ENCODE measurements at places on chromosomes 11 and 22.
A peak's percentile ranks its signal among the peaks of the same experiment; 100 is the strongest.

- no peak for DNase-seq
Measured at GRCh38 chr11:68315171-68315920, 3.0 kb downstream of the LRP5 start.

DNA sequence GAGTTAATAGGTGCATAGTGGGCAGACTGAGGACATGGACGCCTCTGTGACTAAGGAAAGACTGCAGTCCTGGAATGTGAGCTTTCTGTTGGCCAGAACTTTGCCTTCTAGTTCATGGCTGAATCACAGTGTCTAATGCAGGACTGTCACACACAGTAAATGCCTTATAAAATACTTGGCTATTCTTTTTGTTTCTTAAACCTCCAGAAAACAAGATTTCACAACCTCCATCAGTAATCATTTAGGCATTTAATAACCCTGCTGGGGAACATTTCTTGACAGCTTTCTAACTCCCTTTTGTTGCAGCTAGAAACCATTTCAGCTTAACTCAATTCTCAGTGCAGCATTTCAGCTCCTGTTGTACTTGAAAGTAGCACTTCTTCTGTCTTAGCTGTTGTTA, 335.8 kb upstream of the DDI1 start:
- DNase-seq: no peak

DNA sequence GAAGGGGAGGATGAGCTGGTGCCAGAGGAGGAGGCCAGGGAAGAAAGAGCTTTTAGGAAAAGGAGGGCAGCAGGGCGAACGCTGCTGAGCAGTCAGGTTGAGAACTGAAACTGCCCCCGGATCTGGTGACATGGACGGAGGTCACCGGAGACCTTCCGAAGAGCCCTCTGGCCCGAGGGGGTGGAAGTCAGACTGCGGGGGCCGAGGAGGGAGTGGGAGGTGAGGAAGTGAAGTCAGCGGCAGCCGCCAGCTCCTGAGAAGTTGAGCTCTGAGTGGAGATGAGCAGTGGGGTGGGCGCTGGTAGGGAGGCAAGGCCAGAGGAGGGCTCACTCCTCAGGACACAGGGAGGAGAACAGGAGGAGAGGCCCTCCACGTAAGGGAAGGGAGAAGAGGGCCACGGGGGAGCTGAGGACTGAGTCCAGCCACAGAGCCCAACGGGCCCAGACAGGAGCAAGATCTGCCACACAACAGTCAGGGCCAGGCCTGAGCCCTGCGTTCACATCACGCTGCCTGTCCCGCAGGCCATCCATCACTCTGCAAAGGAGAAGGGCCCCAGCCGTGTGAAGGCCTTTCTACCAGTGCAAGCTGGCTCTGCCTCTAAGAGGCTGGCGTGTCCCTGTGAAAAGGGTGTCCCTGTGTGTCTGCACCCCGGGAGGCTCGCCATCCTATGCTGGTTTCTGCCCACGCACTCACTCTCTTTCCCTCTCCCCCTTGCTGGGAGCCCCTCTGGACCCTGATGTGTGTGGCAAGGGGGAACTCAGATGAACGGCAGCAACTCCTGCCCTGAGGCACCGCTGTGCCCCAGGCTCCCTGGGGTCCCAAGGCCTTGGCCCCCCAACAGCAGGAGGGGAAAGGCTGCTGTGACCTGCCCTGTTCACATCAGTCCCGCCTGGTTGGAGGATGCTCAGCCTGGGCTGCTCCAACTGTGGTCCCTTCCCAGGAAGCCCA, 19.0 kb upstream of the LRRC32 start:
- no peak for DNase-seq

DNA sequence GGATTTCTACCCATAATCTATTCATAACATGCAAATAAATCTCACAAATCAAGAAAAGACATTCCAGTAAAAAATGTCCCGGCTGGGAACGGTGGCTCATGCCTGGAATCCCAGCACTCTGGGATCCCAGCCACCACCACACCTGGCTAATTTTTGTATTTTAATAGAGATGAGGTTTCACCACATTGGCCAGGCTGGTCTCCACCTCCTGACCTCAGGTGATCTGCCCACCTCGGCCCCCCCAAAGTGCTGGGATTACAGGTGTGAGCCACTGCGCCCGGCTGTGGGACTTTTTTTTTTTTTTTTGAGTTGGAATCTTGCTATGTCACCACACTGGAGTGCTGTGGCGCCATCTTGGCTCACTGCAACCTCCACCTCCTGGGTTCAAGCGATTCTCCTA, 4.7 kb downstream of the CHID1 start:
- no peak for DNase-seq

GRCh38 chr11:134921938-134922337, 509.9 kb upstream of the B3GAT1 start:
- no peak for DNase-seq

GRCh38 chr22:48333323-48333763, 1494.3 kb downstream of the BRD1 start:
- DNase-seq: no peak

- DNase-seq: no peak
Measured at GRCh38 chr11:73431396-73431795, 55.2 kb downstream of the RELT start.

DNA sequence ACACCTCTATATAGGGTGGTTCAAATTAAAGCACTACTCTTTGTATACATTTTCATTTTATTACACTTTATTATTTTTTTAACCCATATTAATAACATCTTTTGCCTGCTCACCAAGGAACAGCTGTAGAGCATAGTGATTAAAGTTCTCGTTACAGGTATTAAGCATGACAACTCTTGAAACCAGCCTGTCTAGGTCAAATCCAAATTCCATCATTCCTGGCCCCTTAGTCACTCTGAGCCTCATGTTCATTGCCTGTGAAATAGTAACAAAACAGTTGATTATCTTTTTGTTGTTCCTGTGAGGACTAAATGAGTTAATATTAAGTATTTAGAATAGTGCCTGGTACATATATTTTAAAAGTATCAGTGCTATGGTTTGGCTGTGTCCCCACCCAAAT, 334.5 kb downstream of the RAB38 start:
- DNase-seq: no peak

DNA sequence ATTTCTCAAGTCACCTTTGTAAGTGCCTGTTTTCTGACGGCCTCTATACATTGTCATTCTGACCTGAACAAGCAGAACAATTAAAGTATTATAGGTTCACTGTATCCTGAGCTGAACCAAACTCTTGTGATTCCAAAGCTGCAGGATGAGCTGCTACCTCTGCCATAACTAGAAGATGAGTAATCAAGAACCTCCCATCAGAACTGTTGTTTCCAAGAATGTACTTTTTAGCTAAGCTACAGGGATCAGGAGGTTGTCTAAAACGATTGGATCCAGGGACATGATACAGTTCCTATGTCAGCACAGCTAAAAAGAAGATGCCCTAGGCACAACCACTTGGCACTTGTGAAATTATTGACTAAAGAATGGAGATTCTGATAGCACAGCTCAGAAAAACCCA, 288.4 kb upstream of the CCDC90B start:
- DNase-seq: no peak

DNA sequence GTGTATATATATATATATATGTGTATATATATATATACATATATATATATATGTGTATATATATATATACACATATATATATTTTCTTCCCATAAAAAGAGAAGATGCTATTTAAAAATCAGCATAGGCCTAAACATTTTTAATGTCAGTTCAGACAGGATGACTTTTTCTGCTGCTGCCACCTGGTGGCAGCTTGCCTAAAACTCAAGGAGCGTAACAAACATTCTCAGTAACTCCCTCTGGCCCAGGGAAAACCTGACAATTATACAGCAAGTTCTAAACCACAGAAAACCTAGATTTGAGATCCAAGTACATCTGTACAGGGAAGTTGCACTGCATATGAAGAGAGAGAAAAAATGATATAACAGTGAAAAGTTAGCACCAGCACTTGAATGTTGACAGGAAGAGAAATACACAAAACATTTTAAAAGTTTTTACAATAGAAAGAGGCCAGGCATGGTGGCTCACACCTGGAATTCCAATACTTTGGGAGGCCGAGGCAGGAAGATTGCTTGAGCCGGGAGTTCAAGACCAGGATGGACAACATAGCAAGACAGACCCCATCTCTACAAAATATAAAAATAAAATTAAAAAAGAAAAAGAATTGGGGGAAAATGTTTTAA, 16.6 kb downstream of the OR8A1 start:
- peak; percentile 30 for DNase-seq

GRCh38 chr11:130031945-130032344, 29.3 kb upstream of the PRDM10 start:
- DNase-seq: no peak

GRCh38 chr11:5129457-5129877, 8.7 kb downstream of the OR52A5 start:
- no peak for DNase-seq

DNA sequence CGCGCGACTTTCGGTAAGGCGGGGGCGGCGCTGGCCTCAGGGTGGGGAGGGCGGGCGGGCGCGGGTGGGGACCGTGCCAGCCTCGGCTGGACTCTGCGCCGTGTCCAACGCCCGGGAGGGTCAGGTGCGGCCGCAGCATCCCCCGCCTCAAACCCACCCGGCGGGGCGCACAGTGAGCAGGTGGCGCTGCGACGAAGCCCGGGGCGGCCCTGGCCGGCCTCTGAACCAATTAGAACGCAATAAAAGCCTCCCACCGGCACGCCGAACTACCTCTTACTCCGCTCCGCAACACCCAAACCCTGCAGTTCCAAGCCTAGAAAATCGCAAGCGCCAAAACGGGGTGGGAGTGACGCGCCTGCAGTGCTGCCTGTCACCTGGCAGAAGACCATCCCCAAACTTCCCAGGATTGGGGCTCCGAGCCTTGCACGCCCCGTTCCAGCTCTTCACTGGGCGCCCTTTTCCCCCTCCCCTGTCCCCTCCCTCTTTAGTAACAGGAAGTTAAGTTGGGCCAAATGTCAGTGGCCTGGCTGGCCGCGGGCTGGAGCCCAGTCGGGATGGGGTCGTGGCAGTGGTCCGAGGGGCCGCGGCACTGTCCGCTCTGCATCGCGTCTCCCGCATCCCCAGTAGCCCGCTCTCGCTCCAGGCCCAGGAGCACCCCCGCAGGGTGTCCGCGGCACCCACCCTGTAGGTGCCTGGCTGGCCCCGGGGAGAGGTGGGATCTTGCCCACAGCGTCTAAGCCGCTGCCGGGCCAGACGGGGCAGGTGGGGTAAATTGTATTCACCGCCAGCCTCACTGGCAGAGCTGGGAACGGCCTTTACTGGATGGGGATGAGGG, 541 bp downstream of the MICAL2 start:
- peak; percentile 73 for DNase-seq

GRCh38 chr11:45754261-45754709, 50.7 kb upstream of the SLC35C1 start:
- no peak for DNase-seq

GRCh38 chr11:85694385-85694980, 8.5 kb upstream of the CCDC89 start:
- DNase-seq: peak; percentile 26

DNA sequence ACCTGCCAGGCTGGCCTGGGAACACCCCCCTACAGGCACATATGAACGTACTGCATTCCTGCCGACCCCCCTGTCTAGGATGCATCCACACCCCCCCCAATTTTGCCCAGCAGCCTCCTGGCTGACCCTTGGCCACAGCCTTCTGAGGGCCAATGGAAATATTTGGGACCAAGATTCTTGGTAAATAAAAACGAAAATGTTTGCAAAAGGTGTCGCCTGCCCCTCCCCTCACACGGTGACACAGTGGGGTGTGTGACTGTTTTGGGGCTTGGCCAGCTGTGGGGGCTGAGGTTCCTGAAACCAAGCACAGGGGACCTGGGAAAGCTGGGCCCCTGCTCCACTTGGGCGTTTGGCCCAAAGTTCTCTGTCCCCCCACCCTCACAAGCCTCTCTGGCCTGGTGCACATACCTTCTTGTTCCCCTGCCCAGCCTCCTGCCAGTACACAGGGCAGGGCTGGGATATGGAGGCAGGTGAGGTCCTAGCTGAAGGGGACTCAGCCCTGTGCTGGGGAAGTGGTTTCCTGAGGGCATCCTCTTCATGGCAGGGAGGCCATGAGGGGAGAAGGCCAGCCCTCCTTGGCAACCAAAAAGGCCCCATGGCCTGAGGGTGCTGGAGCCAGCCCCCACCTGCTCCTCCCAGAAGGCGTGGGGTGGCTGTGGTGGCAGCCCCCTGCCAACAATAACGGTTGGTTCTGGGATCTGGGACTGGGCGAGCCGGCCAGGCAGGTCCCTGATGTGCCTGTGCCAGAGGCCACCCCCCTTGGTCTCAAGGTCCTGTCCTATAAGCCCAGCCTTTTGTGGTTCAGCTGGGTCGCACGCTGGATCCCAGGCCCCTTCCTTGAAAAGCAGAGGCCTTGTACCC, 2.1 kb upstream of the CRACR2B start:
- DNase-seq: no peak

DNA sequence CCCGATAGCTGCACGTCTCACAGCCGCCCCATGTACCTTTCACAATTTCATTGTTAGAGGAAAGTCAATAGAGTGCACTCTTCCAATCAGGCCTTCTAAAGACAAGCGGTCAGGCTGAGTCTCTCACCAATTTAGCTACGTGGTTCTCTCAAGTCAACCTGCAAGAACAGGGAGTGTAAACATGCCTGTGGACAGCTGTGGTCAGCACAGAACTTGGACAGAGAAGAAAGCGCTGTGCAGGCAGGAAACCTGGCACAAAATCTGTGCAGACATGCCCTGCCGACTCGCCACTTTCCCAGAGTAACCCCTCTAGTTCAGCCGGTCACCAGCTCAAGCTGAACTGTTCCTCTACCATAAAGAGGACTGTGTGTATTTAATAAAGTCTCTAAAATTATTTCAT, 39.5 kb downstream of the CHKA start:
- no peak for DNase-seq

GRCh38 chr11:114311946-114312345, 15.7 kb downstream of the NNMT start:
- DNase-seq: no peak

DNA sequence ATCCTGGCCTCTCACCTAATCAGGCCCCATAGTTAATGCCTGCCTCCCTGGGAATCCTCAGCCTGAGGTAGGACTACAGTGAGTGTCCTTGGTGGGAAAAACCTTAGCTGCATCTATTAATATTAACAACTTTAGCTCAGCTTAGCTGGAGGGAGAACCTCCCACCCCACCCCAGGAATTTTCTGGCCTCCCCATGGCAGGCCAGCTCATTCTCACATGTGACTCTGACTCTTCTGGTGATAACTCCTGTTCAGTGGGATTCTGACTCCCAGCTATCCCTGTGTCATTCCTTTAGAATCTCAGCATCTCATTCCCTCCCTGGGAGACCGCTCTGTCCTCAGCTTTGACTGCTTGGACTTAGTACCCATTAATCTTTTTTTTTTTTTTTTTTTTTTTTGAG, 14.5 kb downstream of the ART5 start:
- DNase-seq: no peak

DNA sequence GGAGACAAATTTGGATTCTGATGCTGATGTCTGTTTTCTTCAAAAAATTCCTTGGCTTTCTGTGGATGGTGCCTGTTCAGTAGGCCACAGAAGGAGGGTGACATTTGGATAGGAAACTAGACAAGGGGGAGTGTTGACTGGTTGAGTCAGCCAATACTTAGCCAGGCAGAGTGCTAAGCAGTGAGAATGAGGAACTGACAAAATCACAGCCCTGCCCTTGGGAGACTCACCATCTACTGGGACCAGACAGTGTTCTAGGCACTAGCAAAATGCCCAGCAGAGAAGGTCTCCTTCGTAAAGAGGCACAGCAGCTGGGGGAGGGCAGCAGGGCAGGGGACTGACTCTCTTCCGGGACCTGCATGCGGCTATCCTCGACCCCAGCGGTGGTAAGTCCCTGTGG, 190.2 kb downstream of the DSCAML1 start:
- DNase-seq: no peak

Measured in NCI-H146 (cell line).